ENCODE measurements at places on chromosomes 7 and 10.
A peak's percentile ranks its signal among the peaks of the same experiment; 100 is the strongest.

DNA sequence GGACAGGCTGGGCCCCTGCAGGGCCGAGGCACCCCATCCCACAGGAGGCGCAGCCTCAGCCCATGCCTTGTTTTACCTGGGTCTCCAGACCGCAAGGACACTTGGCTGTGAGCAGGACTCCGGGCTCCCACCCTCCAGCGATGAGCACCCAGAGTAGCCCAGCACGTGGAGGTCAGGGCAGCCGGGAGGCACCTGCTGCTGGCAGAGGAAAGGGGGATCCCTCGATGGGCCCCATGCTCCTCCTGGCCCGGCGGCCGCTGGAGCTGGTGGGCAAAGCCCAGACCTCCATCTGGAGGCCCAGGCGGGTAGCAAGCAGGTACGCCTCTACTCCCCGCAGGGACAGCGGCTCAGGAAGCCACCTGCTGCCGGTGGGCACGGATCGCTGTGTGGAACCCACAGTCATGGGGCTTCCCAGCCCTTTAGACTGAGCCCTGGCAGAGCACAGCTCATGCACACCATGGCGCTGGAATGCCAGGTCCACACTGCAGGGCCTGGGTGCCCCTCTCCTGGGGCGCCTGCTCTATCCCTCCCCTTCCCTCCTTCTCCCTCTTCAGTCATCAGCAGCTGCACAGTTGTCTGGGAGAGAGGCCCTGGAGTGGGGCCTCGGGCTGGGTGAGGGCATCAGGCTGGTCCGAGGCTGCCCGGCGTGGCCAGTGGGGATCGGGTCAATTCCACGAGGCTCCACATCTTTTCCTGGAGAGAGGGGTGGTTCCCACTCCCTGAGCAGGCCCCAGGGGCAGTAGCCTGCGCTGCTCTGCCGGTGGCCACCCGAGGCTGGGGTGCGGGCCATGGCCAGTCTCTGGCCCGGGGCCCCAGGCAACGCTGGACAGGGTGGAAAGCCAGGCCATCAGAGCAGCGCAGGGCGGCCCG lies 65.7 kb downstream of the PWWP2B start:
- DNase-seq, result no peak

GRCh38 chr7:55140221-55140940 lies 121.6 kb downstream of the EGFR start:
- peak; percentile 44 for DNase-seq

- no peak for DNase-seq
Measured at GRCh38 chr10:95181726-95182125, 12.3 kb upstream of the ACSM6 start.

- no peak for DNase-seq
Measured at GRCh38 chr7:5309146-5309545, 26.4 kb downstream of the SLC29A4 start.

DNA sequence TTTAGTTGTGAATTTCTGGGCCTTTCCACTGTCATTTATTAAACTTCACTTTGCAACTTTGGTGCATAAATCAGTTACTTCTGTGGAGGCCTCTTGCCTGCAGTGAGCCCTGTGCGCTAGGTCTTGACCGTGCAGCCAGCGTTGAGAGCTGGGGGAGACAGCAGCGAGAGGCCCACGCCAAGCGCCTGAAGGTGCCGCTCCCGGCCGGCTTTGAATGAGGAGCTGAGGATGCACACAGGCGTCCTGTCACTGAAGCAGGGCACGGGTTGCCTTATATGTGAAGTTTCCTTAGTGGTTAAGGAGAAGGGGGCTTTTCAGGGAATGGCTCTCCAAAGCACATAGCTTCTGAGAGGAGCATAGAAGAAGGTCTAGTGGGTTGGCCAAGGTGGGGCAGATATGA lies 70.9 kb upstream of the CCNY start:
- DNase-seq, result no peak

GRCh38 chr7:107332488-107333269 lies 137.2 kb upstream of the GPR22 start:
- no peak for DNase-seq

DNA sequence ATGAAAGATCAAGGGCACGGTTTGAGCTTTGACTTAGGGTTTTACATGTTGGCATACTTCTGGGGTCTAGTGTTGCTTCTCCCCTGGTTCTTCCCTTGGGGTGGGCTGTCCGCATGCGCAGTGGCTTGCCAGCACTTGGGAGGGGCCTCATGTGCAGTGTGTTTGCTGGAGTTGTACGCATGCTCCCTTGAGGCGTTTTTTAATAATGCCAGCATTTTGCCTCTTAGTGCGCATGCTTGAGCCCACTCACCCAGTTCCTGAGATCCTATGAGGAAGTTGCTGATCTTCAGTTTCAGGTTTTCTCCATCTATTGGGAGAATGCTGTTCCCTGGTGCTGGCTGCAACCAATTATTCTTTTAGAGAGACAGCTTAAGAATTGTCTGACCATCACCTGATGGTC lies 113.4 kb upstream of the GPR141 start:
- no peak for DNase-seq

Measured in GM03348 (cell line).